ENCODE measurements at places on chromosomes 7 and 10.

DNA sequence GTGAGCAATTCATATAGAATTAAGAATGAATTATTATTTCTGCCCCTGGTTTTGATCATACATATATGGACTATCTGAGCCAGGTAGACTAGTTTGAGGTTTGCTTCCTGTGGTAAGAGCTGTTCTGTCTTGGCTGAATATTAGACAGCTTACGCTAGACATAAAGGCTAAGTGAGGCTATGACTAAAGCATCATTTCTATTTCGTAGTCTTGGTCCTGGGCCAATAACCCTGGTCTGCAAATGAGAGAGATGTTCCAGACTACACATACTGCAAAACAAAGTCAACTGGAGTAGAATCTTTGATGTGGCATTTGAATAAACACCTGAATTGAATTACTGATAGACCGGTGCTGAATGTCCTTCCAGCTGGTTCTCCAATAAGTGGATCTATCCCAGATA, 40.8 kb upstream of the CACNB2 start:
- no peak for DNase-seq

- no peak for DNase-seq
These were observed 639.2 kb downstream of the KCNMA1 start for GRCh38 chr10:76998451-76998850.

DNA sequence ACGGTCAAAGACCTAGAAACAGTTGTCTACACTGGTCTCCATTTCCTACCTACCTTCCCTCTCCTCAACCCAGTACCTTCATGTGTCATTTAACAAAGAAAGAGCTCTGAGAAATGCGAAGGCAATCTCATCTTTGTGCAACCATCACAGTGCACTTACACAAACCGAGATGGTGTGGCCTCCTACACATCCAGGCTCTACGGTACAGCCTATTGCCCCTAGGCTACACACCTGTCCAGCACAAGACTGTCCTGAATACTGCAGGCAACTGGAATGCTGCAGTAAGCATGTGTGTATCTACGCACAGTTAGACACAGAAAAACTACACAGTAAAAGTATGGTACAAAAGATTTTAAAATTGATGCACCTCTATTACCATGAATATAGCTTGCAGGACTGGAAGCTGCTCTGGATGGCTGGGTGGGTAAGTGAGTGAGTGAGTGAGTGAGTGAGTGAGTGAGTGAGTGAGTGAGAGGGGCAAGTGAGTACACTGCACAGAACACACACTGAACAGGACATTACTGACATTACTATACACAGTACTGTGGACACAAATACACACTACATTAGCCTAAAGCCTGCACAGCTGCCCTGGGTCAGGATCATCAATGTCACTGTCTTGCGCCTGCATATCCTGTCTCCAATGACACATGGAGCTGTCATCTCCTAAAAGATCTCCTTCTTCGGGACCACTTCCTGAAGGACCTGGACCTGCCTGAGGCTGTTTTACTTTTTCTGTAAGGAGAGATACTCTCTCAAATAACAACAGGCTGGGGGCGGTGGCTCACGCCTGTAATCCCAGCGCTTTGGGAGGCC, 18.5 kb downstream of the ITGB1 start:
- DNase-seq, result no peak

DNA sequence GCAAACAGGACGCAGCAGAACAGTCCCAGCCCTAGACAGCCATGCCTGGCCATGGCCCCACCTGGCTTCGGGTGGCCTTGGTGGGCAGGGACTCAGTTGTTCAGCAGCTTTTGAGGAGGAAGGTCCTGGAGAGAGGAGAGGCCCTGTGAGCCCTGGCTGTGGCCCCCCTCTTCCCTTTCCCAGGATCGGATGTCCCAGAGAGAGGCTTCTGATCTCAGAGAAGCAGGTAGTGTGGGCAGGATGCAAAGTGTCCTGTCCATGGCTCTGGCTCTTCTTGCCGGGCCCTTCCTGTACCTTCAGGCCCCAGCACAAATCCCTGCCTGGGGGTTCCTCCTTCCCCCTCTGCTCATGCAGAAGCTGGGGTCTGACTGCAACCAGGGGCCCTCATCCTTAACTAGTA, 1.6 kb downstream of the PRRT4 start:
- peak; percentile 17 for DNase-seq

- no peak for DNase-seq
These were observed 2.1 kb upstream of the GIGYF1 start for GRCh38 chr7:100696123-100696521.

- DNase-seq, result peak; percentile 60
These were observed 94.7 kb downstream of the ARHGAP22 start for GRCh38 chr10:48509974-48510692.

- no peak for DNase-seq
These were observed 37.7 kb downstream of the ATXN7L1 start for GRCh38 chr7:105838627-105839231.

GRCh38 chr7:102122026-102122425, 164.6 kb upstream of the SH2B2 start:
- DNase-seq, result peak; percentile 71

GRCh38 chr10:114810926-114811325, 10.7 kb upstream of the FHIP2A start:
- peak; percentile 82 for DNase-seq

DNA sequence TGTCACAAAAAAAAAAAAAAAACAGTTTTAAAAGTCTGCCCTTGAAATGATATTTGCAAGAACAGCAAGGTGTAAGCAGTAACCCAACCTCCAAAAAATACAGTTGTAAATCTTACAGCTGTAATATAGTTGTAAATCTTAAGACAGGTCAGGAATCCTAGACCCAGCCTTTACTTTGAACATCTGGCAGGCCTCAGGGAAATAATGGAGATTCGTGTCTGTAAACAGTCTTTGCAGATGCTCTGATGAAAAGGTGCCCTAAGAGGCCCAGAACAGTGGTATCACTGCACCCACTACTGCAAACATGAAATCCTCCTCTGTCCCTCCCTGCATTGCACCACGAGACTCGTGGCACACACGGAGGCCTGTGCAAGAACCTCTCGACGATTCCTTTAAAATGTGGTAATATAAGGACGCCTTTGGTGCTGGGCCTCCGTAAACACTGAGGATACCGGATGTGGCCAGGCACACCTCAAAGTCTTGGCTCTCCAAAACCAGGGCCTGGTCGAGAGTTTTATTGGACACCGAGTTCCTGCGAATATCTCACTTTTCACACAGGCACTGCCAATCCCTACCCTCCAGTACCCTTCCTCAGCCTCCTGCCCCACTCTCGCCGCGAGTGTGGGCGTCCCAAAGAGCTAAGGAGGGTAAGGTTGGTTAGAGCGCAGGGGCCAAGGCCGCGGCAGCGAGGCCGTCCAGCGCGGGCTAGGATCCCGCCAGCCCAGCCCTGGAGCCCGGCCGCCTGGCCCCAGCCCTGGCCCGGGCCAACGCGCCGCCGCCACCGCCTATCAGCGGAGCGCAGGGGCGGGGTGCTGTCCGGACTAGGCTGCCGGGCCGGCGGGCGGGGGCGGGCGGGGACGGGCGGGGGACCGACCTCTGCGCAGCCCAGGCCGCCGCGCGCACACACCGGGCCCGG, at the start of gene REEP3:
TSS of gene REEP3 (plus strand) at position 902 of the 916 bp plus-strand sequence. CDS start 145 bp downstream, outside the sequence.
- DNase-seq, result peak; percentile 88

- DNase-seq, result no peak
These were observed 726.4 kb downstream of the KCNMA1 start for GRCh38 chr10:76911184-76911583.

GRCh38 chr10:102406815-102407214, 11.3 kb downstream of the NFKB2 start:
- DNase-seq, result no peak

GRCh38 chr7:54932818-54933543, 85.8 kb upstream of the EGFR start:
- no peak for DNase-seq

DNA sequence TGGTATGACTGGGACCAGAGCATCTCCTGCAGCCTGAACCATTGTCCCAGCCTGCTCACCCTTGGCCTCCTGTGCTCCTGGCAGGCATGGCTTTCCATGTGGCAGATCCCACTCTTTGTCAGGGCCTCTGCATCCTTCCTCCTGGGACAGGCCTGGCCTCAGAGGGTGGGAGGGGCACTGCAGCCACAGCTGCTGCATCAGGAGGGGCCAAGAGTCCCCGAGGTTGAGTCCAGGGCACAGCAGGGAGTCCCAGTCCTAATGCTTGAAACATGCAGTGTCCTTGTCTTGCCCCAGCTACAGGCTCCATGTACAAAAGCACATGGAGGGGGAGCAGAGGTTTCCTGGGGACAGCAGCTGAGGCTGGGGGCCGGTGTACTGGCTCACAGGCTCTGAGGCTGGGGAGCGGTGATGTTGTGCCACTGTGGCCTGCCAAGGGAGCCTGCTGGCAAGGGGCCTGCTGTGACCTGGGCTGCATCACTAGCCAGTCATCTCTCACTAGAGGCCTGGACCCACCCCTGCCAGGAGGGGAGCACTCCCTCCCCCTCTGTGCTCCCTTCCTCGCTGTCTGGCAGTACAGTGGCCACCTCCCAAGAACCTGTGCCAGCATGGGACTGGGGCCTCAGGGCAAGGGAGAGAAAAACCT, 144.8 kb downstream of the ZNF248 start:
- DNase-seq, result no peak

DNA sequence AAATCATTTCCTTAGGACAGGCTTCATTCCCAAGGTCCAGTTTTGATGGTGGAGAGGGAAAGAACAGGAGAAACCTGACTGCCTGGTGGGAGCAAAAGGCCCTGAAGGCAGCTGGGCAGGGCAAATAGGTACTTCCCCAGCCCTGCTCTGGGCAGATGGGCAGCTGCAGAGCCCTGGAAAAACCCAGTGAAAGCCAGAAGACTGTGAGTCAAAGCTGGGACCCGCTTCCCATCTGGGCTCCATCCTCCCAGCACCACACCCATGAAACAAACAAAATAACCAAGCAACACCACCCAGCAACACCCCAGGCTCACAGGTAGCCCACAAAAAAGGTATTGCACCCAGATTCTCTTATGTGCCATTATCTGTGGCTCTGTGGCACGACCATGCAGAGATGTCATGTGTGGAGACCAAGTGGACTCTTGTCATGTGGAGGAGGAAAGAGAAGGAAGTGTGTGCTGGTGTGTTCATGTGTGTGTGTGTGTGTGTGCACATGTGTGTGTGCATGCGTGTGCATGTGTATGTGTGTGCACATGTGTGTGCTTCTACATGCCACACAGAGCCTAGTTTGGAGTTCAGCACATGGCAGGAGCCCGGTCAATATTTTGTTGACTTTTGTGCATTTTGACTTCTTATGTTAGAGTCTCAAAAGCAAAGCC, 9.8 kb downstream of the CLRN3 start:
- DNase-seq, result no peak

DNA sequence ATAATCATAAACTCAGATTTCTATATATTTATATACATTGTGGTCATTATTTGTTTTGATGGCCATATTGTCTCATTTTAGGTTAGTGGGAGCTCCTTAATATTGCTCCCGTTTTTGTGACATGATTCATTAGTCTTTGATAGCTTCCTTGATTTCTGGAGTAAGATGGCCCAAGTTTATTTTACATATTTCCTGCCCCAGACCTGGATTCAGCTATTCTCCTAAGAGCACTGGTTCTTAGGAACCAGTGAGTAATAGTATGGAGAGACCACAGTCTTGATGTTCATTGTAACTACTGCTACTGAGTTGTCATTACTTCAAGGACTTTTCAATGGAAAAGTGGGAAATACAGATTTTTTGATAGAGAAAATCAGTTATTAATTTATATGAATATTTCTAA, 6.0 kb downstream of the TFPI2 start:
- no peak for DNase-seq

- no peak for DNase-seq
These were observed 233.8 kb upstream of the GRB10 start for GRCh38 chr7:51016546-51016945.

GRCh38 chr10:92552310-92552709, 21.6 kb downstream of the IDE start:
- DNase-seq, result no peak
